HuH-7.5 (cell line): ENCODE measurements at places on chromosomes 7 and 10.

- no peak for DNase-seq
Measured at GRCh38 chr10:6062101-6062771, at the start of gene IL2RA. IL2RA (minus strand) TSS chr10:6062367; CDS start chr10:6062151, 216 bp downstream.

GRCh38 chr10:32346551-32347362, at the start of gene EPC1:
EPC1 (minus strand) TSS chr10:32347158; CDS start chr10:32346915, 243 bp downstream.
- peak; percentile 90 for DNase-seq

DNA sequence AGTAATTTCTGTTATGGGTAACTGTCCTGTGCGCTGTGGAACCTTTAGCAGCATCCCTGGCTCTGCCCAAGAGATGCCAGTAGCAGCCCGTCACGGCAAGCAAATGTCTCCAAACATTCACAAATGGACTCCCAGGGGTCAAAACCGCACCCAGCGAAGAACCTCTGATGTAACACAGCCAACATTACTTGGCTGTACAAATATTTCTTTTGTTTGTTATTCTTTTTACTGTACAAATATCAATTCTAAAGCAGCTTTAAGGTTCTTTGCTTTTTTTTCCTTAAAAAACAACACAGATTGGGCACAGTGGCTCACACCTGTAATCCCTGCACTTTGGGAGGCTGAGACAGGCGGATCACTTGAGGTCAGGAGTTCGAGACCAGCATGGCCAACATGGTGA, 182.5 kb downstream of the KMT2E start:
- peak; percentile 36 for DNase-seq

DNA sequence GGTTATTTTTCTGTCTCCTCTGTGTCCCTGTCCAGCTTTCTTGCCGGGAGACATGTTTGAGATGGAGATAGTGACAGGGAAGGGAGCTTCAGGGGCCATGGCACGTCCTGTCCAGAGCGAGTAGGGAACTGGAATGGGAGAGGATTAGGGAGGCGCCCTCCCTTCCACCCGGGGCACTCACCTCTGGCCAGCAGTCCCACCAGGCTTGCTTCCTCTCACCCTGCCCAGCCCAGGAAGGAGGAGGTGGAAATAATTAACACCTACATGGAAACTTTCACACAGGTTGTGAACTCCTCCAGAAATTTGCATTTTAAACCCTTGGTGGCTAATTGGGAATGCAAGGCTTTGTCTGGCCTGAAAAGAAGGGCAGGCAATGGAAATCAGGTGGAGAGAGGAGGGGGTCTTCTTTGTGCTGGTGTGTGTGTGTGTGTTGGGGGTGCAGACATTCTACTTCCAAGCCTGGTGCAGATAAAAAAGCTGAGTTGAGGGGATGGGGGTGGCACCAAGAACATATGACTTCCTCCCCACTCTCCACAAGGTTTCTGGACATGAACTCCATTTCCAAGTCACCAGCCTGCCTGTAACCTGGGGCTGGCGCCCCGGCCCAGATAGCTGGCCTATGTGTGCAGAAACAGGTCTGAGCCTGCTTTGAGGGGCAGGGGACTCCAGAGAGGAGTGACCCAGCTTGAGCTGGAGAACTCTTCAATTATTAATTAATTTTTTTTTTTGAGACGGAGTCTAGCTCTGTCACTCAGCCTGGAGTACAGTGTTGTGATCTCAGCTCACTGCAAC, 199.4 kb downstream of the CYP26A1 start:
- no peak for DNase-seq

GRCh38 chr10:77774940-77775391, 137.4 kb upstream of the KCNMA1 start:
- no peak for DNase-seq

- no peak for DNase-seq
Measured at GRCh38 chr10:4127518-4128315, 342.7 kb upstream of the KLF6 start.

DNA sequence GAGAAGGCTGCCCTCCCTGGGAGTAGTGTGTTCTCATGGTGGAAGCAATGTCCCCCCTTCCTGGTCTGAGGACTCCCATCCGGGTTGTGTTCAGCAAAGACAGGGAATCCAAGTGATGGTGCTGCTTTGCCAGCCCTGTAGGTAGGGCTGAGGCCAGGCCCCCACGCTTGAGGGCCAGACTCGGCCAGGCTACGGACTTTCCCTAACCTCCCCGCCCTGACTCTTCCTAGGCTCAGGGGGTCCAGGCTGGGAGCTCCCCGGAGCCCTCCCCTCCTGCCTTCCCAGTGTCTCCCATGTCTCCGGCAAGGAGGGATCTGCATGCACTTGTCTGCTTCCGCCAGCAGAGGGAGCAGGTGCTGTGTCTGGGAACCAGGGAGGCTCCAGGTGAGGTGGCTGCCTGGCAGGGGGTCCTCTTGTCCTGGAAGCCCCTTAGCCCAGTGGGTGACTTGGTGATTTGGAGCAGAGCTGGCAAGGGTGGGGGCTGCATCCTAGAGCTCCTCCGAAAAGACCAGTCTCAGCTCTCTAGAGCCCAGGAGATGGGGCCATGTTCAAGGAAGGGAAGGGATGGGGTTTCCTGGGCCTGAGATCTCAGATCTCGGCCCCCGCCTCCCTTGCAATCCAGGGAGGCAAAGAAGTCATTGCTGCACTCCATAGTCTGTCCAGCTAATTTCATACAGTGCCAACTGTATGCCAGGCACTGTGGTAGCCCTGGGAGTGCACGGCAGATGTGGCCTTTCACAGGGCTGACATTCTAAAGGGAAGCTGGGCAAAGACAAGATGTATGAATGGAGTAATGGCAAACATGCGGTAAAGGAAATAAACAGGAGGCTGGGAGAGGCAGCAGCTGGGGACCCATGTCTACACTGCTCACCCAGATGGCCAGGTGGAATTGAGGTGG, 20.3 kb upstream of the SFRP5 start:
- DNase-seq, result peak; percentile 72

- no peak for DNase-seq
Measured at GRCh38 chr7:108054537-108054936, 51.6 kb upstream of the LAMB1 start.

GRCh38 chr10:131979336-131979735, 2.4 kb downstream of the BNIP3 start:
- DNase-seq, result no peak

GRCh38 chr7:118169146-118169545, 14.8 kb upstream of the LSM8 start:
- DNase-seq, result no peak

- DNase-seq, result no peak
Measured at GRCh38 chr7:103598326-103598905, 152.4 kb upstream of the SLC26A5 start.

DNA sequence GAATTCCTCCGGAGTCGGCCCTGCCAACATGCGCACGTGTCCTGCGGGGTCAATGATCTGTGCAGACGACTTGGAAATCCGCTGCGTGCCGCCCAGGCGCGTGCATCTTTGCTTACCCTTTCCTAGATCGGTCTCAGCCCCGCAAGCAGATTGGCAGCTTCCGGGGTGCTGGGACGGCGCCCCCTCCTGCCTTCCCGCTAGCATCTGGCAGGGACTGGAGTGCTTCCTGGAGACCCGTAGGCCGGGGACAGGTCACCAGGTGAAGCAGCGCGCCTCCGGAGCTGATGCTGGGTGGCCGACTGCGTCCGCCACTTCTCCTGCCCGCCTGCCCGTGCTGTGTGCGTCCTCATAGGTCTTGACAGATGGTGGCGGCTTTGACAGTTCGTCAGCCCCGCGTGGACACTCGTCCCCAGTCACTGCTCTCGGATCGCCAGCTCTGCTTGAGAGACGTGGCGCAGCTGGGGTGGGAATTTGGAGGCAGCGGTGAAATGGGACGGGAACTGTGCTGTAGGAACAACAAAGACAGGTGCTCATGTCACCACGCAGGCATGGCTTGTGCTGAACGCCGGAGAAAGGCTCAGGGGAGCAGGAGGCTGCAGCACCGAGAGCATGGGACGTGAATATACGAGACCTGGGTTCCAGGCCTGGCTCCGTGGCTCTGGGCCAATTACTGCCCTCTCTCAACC, 21.9 kb upstream of the KCNK18 start:
- no peak for DNase-seq

DNA sequence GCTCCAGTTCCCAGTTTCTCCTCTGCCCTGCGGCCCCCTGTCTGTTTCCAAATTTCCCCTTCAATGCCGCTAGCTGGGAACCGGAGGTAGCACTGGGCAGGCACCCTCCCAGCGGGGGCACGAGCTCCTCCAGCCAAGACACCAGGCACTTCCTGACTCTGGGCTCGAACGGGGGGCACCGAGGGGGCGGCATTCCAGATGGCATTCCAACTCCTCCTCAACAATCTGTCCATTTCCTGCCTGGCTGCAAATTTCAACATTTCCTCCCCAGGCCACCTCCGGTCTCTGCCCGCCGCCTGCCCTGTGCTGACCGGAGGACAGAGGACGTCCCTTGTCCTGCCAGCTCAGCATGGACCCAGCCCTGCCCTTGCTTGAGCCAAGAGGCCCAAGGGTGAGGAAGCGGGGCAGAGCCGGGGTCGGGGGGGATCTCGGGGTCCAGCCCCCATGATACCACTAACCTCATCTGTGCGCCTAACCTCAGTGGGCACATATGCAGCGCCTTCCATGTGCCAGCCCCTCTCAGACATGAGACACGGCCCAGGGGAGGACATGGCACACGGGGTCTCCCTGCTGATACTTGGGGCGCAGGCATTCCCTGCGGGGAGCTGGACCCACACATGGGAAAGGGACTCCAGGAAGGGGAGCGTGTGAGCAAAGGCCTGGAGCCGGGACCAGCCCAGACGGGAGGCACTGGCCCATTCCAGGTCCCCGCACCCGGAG, 58.0 kb downstream of the PDGFA start:
- no peak for DNase-seq

DNA sequence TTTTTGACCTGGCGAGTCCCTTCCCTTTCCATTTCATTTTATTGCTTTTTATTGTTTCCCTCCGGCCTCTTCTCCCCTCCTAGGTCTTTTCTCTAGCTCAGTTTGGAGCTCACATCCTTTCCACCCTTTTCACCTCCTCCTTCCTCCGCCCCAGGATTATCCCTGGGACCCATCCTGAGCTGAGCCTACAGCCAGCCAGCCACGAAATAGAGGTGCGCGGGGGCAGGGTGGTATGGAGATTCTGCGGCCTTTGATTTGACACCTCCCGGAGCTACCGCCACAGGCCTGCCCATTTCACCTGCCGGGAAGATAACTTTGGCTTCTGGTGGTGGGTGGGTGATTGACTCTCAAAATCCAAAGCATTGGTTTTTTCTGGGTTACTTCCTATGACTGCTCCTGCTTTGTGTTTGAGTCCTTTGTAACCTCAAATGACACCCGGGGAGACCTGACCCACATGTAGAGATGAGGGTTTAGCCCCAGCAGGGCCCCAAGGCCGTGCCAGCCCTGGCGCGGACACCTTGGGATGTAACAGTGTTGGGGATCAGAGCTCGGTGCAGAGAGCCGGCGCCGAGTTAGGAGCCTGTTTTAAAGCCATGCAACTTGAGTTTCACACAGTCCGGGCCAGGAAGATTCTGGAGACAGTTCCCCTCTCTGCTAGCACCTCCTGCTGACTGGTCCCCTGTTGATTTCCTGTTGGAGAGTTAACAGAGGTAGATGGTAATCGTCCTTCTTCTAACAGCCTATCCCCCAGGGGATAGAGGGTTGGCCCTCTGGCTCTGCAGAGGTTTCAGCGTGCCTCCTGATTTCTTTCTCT, 1.5 kb downstream of the DUSP5 start:
- DNase-seq, result peak; percentile 51

- DNase-seq, result no peak
Measured at GRCh38 chr10:27158421-27158820, 3.3 kb downstream of the MASTL start.

GRCh38 chr10:7056216-7056615, 354.6 kb downstream of the SFMBT2 start:
- no peak for DNase-seq

DNA sequence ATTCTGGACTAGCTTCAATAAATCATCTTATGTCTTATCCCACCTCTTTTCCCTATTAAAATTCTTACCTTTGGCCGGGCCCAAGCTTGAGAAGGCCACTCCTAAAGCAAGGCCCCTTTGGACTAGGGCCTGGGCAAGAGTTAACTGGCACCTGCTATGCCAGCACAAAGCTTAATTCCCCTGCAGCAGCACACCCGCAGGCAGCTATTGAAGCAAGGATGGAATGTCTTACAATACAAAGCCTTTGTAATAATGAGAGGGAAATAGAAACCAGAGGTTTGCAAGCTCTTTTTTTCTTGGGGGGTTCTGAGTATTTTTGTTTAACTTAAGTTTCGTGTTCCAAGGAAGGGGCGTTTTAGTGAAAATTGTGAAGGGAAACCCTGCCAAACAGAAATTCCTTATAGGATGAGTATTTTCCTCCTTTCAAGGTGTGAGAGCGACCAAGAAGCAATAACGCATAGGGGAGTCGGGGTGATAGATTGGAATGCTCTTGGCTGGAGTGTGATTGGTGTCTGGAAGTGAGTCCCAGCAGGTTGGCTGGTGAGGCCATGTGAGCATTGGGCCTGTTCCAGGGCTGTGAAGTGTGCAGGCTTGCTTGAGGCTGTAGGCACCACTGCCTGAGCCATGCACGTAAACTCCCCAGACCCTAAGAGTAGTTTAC, 148.5 kb downstream of the KIAA1217 start:
- no peak for DNase-seq

- no peak for DNase-seq
Measured at GRCh38 chr10:93752761-93753160, 5.0 kb upstream of the LGI1 start.

GRCh38 chr10:14698829-14699170, 75.9 kb downstream of the FAM107B start:
- no peak for DNase-seq

- DNase-seq, result no peak
Measured at GRCh38 chr10:114868870-114869519, 47.4 kb downstream of the FHIP2A start.

- DNase-seq, result no peak
Measured at GRCh38 chr10:5640036-5640435, 26.4 kb downstream of the ASB13 start.

DNA sequence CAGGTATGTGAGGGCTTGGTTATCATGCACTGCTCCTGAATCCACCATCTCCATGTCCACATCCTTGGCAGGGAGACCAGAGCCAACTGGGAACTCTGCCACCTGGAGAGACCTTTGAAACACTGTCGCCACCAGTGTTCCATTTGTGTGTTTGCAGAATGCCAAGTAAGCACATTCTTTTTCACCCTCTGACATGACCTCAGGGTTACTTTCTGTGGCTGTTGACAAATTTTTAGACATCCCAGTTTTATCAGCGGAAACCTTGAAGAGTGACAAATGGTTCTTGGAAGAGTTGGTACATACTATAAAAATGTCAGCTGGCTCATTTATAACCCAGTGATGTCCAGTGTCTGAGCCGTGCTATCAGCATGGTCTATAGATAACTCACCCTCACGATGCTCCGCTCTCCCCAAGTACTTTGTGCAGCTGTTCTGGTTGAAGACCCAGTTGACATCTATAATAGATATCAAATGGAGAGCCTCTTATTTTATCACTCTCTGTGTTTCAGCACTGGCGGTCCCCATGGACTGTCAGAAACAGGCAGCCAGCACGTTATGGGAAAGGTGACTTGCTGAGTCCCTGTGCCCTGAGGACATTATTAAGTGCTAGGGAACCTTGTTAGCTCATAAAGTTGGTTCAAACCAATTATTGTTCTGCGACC, 563.1 kb upstream of the GALNT17 start:
- DNase-seq, result no peak
